ENCODE measurements at places on chromosomes 1 and 21.

- no peak for DNase-seq
Measured at GRCh38 chr21:30305136-30305535, 15.0 kb downstream of the KRTAP26-1 start.

DNA sequence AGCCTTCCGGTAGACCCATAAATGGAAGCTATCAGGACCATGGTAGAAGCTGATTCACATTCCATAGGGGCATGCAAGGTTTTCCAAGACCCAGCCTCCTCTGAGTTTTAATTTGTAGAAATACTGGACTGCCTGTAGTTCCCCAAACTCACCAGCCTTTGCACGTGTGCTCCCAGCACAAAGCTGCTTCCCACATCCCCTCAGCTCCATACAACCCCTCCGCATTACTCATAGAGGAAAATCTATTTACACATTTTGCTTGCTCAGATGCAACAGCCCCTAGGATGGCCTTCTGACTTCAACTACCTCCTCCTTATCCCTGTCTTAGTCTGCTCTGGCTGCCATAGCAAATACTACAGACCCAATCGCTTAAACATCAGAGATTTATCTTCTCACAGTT is 336.2 kb downstream of the SETD4 start:
- DNase-seq, result no peak

GRCh38 chr1:3219791-3220467 is 150.9 kb downstream of the PRDM16 start:
- DNase-seq, result no peak

GRCh38 chr1:61078618-61079295 is 3.6 kb upstream of the NFIA start:
- no peak for DNase-seq

DNA sequence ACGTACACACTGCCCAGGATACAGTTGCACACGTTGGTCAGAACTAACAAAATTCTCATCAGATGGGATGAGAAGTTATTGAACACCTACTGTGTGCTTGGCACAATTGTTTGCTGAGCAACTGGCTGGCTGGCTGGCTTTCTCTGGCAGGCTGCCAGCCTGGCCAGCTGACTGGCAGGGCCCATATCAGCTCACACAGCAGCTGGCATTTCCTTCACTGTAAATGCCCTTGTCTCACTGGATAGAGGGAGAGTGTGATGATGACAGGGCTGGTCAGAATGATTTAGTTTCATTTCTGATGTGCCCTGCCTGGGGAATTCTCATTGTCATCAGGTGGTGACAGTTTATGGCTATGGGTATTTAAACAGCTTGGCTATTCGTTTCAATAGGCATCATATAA is 15.8 kb downstream of the CAMK2N1 start:
- DNase-seq, result no peak

DNA sequence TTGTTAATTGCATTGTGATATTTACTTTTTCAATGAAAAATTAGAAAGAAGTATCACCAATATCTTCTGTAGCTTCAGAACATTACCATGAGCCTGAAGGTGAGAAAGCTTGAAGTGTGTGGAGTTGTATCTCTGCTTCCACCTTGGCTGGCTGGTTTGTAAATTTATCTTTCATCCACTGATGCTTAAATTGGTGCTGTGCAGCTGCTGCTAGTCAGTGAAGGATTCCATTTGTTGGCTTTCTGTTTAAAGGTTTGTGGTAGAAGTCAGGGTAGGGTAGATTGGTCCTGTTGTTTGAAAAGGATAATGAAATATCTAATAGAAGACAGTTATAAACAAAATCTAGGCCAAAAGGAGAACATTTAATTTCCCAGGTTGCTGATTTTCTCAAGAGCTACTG is 105.7 kb downstream of the C1orf21 start:
- DNase-seq, result no peak

- DNase-seq, result no peak
Measured at GRCh38 chr21:20802201-20802600, 196.0 kb upstream of the NCAM2 start.

DNA sequence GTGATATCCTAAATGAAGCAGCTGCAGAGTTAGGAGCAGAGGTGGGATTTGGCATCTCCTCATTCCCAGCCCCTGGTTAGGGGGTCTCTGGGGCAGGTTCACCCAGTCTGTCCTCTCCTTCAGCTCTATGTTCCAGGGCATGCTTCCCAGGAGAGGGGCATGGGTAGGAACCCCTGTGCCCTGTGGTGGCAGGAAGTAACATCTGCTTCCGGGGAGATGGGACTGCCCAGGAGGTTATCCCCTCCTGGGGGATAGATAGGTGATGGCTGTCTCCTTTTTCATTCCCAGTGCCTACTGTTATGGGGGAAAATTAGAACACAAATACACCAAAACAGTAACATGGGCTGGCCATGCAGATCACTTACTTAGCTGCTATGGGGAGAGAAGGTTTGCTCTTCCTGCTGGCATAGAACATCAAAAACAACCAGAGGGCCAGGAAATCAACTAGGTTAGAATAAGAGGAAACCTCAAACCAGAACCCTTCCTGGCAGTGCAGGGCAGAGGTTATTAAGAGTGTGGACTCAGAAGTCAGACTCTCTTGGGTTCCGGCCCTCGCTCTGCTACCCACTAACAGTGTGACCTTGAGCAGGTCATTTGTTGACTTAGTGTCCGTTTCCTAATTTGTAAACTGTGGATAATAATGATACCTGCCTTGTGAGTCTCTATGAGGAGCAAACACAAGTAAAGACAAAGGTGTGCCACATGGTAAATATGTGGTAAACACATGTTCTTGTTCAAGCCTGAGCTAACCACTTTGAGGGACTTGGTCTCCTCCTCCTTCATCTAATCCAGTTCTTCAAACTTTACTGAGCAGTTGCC is 157.8 kb upstream of the JUN start:
- DNase-seq, result no peak

GRCh38 chr1:157137408-157138219 is 581 bp downstream of the ETV3 start:
- no peak for DNase-seq

- DNase-seq, result no peak
Measured at GRCh38 chr1:219651993-219652392, 39.1 kb upstream of the ZC3H11B start.

GRCh38 chr1:117467336-117467735 is 100.1 kb downstream of the MAN1A2 start:
- no peak for DNase-seq

DNA sequence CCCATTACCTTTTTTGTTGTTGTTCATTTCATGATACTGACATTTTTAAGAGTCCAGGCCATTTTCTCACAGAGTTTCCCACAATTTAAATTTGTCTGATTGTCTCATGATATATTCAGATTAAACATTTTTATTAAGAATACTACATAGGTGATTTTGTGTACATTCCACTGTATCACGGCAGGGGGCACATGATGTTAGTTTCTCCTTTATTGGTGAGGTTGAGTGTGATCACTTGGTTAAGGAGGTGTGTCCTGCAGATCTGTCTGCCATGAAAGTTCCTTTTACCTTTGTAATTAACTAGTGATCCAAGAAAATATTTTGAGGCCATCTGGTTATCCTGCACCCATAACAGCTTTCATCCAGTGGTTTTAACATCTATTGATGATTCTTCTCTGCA is 11.8 kb downstream of the RTCA start:
- DNase-seq, result no peak

- no peak for DNase-seq
Measured at GRCh38 chr21:14589855-14590563, 43.9 kb upstream of the SAMSN1 start.

- DNase-seq, result no peak
Measured at GRCh38 chr1:17011092-17011438, 663 bp downstream of the ATP13A2 start.

DNA sequence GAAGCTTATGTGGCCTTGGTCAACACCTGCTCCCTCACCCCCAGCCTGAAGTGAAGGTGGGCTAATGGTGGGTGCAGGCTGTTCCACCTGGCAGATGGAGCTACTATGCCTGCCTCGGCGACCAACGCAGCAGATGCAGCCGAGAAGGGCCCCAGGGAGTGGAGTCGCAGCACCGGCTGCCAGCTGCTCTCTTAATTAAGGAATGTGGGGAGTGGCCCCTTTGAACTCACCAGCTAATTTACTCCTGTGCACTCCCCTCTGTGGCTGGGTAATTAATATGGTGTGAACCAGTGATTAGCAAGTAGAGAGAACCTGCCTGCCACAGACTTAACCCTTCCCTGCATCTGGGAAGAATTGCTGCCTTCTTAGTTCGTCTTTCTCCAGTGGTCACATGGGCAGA is 3.3 kb upstream of the SLAMF8 start:
- no peak for DNase-seq

GRCh38 chr1:53326598-53327181 is 1.2 kb downstream of the LRP8 start:
- DNase-seq, result no peak

DNA sequence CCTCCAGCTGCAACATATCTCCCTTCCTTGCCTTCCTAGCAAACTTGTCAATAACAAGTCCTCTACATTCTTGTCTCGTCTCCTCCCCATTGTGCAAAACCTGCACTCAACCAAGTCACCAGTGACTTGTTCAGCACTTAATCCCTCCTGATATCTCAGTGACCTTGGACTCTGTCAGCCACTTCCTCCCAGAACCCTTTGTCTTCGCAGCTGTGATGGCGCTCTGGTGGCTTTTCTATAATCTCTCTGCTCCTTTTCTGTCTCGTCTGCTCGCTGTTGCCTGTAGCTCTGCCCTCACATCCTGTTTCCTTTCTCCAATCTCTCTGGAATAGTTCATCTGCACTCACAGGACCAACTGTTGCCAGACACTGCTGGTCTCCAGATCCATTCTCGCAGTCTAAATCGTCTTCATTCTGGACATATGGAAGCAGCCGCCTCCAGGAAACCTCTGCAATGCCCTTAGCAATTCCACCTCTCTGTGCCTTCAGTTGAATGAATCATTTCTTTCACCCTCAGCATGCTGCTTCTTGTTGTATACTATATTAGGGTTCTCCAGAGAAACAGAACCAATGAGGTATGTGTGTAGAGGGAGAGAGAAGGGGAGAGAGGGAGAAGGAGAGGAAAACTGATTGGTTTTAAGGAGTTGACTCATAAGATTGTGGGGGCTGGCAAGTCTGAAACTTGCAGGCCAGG is 17.4 kb upstream of the IFNAR2 start:
- DNase-seq, result no peak

DNA sequence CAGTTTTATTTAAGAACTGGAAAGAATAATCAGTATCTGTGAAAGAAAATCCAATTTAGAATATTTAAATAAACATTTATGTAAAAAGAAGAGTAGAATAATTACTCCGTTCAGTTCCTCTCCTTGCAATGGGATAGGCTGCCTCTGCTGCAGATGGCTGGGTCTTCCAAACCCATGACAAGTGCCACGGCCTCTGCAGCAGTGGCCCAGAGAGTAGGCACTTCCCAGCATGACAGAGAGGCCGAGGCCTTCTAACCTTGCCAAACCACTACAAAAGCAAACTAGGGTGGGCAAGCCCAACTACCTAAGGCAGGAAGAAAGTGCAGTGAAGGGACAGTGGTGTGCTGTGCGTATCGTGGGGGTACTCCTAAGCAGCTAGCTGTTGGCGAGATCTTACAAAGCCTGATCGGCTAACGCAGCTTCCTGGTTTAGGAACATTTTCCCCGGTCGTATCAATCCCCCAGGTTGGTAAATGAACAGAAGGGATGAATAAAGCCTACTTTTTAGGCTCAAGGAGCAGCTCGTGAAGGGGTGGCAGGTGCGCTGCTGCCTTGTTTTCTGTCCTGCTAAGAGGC is 14.5 kb downstream of the ICMT start:
- DNase-seq, result no peak

GRCh38 chr1:228265167-228265566 is 57.3 kb downstream of the OBSCN start:
- DNase-seq, result no peak

- DNase-seq, result no peak
Measured at GRCh38 chr1:67653304-67653703, 31.7 kb upstream of the GADD45A start.

- no peak for DNase-seq
Measured at GRCh38 chr1:17427696-17428660, 11.5 kb downstream of the RCC2 start.

DNA sequence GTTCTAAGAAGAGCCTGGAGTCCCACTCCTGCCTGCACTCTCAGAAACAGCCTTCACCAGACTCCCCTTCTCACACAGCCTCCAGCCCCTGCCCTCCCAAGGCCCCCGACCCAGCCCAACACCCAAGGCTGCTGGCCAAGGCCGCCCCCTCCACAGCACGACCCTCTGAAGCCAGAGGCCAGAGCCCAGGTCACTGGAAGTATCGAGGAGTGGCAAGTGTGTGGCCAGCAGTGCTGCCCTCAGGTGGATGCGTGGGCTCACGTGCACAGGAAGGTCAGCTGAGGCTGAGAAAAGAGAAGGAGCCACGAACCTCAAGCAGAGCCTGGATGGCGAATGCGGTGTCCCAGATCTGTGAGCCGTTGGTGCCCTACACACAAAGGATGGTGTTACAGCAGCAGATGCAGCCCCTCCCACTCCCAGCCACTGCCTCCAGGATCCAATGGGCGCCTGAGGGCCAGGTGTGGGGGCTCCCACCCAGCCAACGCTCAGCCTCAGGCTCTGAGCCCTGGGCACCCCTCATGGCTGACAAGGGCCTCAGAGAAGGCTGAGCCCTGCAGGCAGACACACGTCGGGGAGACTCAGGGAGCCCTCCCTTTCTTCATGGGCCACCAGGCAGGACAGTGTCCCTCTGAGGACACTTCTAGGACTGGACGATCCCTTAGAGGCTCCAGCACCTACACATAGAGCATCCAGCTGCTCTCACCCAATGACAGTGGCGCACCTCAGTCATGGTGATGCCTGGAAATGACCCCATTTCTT is 18.0 kb downstream of the LSS start:
- DNase-seq, result no peak

- DNase-seq, result no peak
Measured at GRCh38 chr1:5770981-5771765, 221.1 kb downstream of the NPHP4 start.

DNA sequence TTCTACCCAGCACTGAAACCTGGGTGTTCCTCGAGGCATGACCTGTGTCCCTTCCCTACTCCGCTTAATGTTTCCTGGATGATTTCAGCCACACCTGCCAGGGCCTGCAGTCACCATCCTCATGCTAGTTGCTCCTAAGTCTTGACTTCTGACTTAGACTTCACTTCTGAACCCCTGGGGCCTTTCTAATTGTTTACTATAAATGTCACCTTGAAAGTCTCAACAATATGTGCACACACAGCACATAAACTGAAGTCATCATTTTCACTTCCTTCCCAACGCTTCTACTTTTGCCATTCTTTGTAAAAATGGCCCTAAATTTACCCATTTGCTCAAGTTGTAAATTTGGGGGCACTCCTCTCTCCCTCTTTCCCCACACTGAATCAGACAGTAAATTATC is 141.1 kb downstream of the DYRK1A start:
- DNase-seq, result no peak

DNA sequence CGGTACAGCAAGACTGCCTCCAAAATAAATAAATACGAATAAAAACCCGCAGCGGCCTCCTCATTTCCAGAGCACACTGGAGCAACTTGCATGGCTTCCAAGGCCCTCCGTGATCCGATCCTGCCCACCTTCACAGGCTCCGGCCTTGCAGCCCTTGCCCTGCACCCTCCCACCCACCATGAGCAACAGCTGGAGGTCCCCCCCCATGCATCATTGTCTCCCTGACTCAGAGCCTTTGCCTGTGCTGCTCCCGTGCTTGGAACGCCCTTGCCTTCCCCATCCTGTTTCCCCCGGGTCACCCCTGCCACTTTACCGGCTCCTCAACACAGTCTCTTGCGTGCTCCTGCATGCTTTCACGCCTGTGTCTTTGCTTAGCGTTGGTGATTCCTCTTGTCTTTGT is 71.0 kb upstream of the ANGPTL1 start:
- DNase-seq, result no peak

- DNase-seq, result no peak
Measured at GRCh38 chr1:37998913-37999429, 6.3 kb downstream of the FHL3 start.
